Smooth muscle cell of bladder (primary cell): ENCODE measurements at places on chromosomes 3 and 15. TPM values are rescaled to one million over a fixed set of nuclear protein-coding genes. Genes with fewer than 3 reads are reported as not detected.

The TMCO5A gene
- not detected in 2 replicates for total RNA-seq

The INSYN1 gene
- 2.0 and 5.1 TPM in 2 replicates for total RNA-seq

The GPR171 gene
- total RNA-seq = not detected in 2 replicates

The FAM162A gene
- total RNA-seq = 19.1 and 35.6 TPM in 2 replicates

The SLC12A8 gene
- total RNA-seq = 45.4 and 79.0 TPM in 2 replicates

The CACNA2D2 gene
- total RNA-seq = 0.09 TPM in 1 of 2 replicates, not detected in the other

The KCNMB2 gene
- not detected in 2 replicates for total RNA-seq

The GOLGA8H gene
- under 0.01 and 0.14 TPM in 2 replicates for total RNA-seq

The MNS1 gene
- 0.65 and 1.1 TPM in 2 replicates for total RNA-seq

The ACKR2 gene
- 0.09 and 0.28 TPM in 2 replicates for total RNA-seq

The KLHL40 gene
- not detected in 2 replicates for total RNA-seq

The ZNF280D gene
- total RNA-seq = 26.6 and 26.9 TPM in 2 replicates

The PP2D1 gene
- not detected in 2 replicates for total RNA-seq

The PLCB2 gene
- under 0.01 and 0.18 TPM in 2 replicates for total RNA-seq

The CYP8B1 gene
- not detected in 2 replicates for total RNA-seq

The RTP4 gene
- total RNA-seq = 1.6 and 2.0 TPM in 2 replicates

The ZBBX gene
- total RNA-seq = under 0.01 TPM in 1 of 2 replicates, not detected in the other

The SI gene
- total RNA-seq = not detected in 2 replicates

The JMJD7 gene
- total RNA-seq = 1.3 and 1.9 TPM in 2 replicates

The STARD5 gene
- 11.8 and 23.0 TPM in 2 replicates for total RNA-seq

The HRG gene
- under 0.01 TPM in 1 of 2 replicates, not detected in the other for total RNA-seq

The DCBLD2 gene
- 78.8 and 126 TPM in 2 replicates for total RNA-seq

The TRPM1 gene
- not detected in 2 replicates for total RNA-seq

The SMCO1 gene
- not detected in 2 replicates for total RNA-seq

The TERC gene
- total RNA-seq = 37.7 and 59.6 TPM in 2 replicates

The XIRP1 gene
- total RNA-seq = 0.09 TPM in 1 of 2 replicates, not detected in the other

The DOCK3 gene
- 0.09 and 0.14 TPM in 2 replicates for total RNA-seq

The LRRK1 gene
- total RNA-seq = 6.8 and 12.9 TPM in 2 replicates

The SLC33A1 gene
- total RNA-seq = 20.3 and 31.0 TPM in 2 replicates

The OIP5 gene
- 0.43 and 0.74 TPM in 2 replicates for total RNA-seq

The CPNE9 gene
- total RNA-seq = not detected in 2 replicates

The CDHR4 gene
- total RNA-seq = under 0.01 and 0.14 TPM in 2 replicates

The SCAANT1 gene
- total RNA-seq = not detected in 2 replicates

The CLPX gene
- 42.8 and 46.5 TPM in 2 replicates for total RNA-seq

The RGMA gene
- 0.28 and 0.46 TPM in 2 replicates for total RNA-seq

The MEF2A gene
- total RNA-seq = 13.2 and 19.0 TPM in 2 replicates

The ZBED2 gene
- total RNA-seq = 0.28 TPM in 1 of 2 replicates, not detected in the other

The COL8A1 gene
- total RNA-seq = 148 and 185 TPM in 2 replicates

The ZNF502 gene
- 3.4 and 3.7 TPM in 2 replicates for total RNA-seq

The CPN2 gene
- not detected in 2 replicates for total RNA-seq

The BNC1 gene
- 7.3 and 8.7 TPM in 2 replicates for total RNA-seq

The DPPA2 gene
- not detected in 2 replicates for total RNA-seq

The LRRC57 gene
- 8.4 and 9.0 TPM in 2 replicates for total RNA-seq

The PDHB gene
- 77.7 and 78.6 TPM in 2 replicates for total RNA-seq

The ZBTB47 gene
- 21.5 and 38.2 TPM in 2 replicates for total RNA-seq

The EPHB3 gene
- total RNA-seq = 3.7 and 7.0 TPM in 2 replicates
